ENCODE measurements at places on chromosomes 6 and 20. TPM values are rescaled to one million over a fixed set of nuclear protein-coding genes. Genes with fewer than 3 reads are reported as not detected.

CDH4 gene
- 6.3 TPM for total RNA-seq

COL11A2 gene
- 0.67 TPM for total RNA-seq

GRCh38 chr6:135025775-135026174, 28.8 kb downstream of the HBS1L start:
- no peak for DNase-seq

- no peak for DNase-seq
These were observed 302.0 kb upstream of the PLCB4 start for GRCh38 chr20:8766868-8767390.

KCNK16 gene
- not detected for total RNA-seq

DNA sequence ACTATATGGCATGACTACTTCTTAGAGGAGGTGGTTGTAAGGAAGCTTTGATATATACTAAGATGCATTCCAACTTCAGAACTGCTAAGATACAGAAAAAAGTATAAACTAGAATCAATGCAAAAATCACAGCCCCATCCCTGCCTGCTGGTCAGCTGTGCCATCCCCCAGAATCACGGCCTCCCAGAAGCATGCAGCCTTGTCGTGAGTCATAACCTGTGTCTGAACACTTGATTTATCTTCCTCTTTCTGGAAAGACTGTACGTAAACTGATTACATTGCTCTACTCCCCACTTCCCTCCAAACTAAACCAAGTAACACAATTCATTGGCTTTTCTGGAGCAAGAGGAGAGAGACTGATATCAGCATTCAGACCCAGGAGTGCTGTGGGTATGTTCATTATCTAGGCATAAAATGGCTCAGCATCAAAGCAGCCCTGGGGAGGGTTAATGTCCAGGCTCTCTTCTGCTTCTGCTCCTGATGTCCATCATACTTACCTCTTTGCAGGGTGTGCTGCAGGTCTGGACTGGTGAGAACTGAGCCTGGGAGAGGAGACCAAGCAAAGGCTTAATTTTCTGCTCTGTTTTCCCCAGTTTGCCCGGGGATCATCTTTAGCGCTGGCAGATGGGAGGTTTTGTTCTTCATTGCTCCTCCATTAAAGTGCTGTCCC, 18.4 kb downstream of the SCP2D1 start:
- no peak for DNase-seq

PRELID3B gene
- 51.6 TPM for total RNA-seq

GRCh38 chr6:14972379-14973067, 273.3 kb upstream of the JARID2 start:
- DNase-seq: no peak

COL20A1 gene
- not detected for total RNA-seq

DNA sequence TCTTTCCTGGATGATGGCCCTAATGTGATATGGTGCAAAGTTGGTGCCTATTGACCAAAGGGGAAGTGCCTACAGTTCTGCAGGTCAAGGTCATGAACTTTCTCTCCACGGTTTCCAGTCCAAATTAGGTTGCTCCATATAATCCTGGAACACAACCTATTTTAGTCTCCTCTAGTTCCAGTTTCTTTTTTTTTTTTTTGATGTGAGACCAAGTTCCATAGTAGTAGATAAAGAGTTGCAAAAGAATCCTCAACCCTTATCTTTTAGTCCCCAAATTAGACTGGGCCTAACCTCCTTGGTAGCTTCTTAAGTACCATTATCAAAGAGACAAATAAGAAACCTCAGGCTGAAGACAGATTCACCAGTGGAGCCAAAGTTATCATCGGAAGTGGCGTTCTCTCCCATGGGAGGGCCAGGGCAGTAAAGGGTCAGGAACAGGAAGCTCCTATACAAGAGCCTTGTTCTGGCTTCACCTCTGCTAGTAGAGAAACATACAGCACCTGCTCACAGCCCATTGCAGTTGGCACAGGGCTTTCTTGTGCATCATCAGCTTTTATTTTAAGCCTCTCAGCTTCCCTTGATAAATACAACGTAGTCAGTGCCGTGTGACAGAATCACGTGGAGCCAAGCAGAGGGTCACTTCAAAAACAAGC, 132.2 kb upstream of the RREB1 start:
- DNase-seq: no peak

LY6G6F gene
- total RNA-seq: not detected

PKIB gene
- total RNA-seq: not detected

PRSS16 gene
- not detected for total RNA-seq

DNA sequence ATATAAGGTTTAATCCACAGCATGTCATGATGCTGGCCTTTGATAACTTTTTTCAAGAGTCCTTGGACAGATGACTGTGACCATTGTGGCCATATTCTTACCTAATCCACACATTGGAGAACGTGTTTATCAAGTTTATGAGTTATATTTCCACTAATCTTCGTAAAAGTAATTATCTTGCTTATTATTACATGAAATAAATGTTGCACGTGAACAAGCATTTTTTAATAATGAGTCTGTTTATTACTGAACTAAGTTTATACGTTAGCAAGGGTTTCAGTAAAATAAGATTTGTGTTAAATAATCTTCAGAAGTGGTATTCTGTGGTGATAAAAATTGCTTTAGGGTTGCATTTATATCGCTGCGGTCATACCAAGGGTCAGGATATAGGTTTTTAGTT, 107.1 kb downstream of the SCAF8 start:
- DNase-seq: no peak

EYA2 gene
- not detected for total RNA-seq

- DNase-seq: no peak
These were observed 178.1 kb downstream of the RIMS1 start for GRCh38 chr6:72064399-72064975.

GRCh38 chr20:48594533-48594932, 233.3 kb downstream of the PREX1 start:
- no peak for DNase-seq

SPATS1 gene
- total RNA-seq: not detected

JPH2 gene
- total RNA-seq: 9.7 TPM

FNDC1 gene
- not detected for total RNA-seq

DNA sequence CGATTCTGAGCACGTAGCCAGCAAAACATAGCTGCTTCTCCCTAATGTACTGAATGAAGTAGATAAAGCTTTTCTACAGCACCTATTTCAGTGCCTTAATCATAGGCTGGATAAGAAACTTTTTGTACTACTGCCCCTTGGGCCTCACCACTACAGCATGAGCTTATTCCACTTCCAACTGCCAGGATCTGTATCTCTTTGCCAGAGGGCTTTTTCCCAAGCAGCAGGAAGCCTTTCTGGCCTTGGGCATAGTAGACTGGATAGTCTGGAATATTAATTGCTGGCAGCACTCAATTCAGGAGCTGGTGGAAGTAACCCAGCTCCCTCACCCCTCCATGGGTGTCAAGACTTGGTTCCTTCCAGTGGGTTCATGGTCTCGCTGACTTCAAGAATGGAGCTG, 43.6 kb downstream of the ANKEF1 start:
- DNase-seq: no peak

- DNase-seq: no peak
These were observed 1.4 kb upstream of the HLA-DMA start for GRCh38 chr6:32954267-32954666.

NHLRC1 gene
- 1.5 TPM for total RNA-seq

MCM9 gene
- total RNA-seq: 5.7 TPM

- no peak for DNase-seq
These were observed 88.5 kb upstream of the PTCHD4 start for GRCh38 chr6:48199499-48199898.

DNA sequence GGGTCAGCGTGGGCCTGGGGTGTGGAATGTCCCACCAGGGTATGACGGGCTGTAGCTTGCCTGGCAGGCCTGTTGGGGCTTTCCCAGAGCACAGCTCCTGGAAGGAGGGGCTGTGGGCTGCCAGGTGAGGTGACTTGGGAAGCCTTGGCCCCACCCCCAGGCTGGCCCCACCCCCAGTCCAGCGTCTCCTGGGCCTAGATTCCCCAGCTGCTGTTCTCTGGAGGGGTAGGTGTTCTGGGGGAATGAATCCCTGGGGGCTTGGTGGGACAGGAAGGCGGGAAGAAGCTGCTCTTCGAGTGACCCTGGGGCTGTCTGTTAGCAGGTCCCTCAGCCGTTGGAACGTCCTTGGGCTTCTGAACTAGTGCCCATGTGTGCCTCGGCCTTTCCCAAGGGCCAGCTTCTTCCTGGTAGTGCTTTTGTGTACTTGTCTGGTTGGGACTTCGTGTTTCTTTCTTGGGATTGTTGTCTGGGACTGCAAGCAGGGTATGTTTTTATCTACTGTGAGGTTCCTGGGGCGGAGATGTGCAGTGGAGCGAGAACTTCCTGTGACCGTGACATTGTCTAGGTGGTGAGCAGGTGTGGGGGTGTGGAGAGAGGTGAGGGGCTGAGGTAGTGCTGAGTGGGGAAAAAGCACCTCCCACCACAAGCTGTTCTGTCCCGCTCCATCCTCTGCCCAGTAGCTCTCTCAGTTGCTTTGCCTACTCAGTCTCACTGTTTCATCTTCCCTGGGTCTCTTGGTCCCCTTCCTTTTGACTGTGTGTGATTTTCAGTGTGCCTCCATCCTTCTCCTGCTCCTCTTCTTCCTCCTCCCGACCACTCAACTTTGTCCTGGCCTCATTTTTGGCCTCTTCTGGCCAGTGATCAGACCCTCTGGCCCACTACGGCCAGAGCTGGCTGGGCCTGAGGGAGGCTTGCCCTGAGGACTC, 1.3 kb upstream of the DDR1 start:
- DNase-seq: no peak

DNA sequence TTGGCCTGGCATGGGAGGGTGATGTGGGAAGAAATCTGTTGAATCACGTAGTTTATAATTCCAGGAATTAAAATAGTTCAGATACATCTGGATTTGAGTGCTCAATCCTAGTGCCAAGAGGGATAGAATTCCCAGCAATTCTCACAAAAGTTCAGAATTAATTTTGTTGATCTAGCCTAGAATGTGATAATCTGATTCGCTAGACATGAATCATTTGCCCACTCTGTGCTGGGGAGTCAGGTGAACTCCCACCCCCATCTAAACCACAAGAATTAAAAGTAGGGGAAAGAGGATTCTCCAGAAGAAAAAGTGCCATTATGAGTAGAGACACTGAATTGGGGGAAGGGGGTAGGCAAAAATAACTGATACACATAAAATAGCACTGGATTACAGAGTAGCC, 85.0 kb downstream of the LIN28B start:
- DNase-seq: no peak

GRCh38 chr20:19361790-19362189, 149.3 kb downstream of the SLC24A3 start:
- no peak for DNase-seq

GRCh38 chr20:46545827-46546138, 4.7 kb downstream of the OCSTAMP start:
- no peak for DNase-seq

DEFB129 gene
- total RNA-seq: not detected

ADGRF4 gene
- not detected for total RNA-seq

GRCh38 chr6:34475767-34476328, 10.0 kb downstream of the PACSIN1 start:
- DNase-seq: no peak

GRCh38 chr6:47741807-47742206, 40.0 kb upstream of the OPN5 start:
- no peak for DNase-seq
